Body of pancreas (tissue), 4 donors: ENCODE measurements at places on chromosomes 16 and 17. TPM values are rescaled to one million over a fixed set of nuclear protein-coding genes. Genes with fewer than 3 reads are reported as not detected.
A peak's percentile ranks its signal among the peaks of the same experiment; 100 is the strongest.

DNA sequence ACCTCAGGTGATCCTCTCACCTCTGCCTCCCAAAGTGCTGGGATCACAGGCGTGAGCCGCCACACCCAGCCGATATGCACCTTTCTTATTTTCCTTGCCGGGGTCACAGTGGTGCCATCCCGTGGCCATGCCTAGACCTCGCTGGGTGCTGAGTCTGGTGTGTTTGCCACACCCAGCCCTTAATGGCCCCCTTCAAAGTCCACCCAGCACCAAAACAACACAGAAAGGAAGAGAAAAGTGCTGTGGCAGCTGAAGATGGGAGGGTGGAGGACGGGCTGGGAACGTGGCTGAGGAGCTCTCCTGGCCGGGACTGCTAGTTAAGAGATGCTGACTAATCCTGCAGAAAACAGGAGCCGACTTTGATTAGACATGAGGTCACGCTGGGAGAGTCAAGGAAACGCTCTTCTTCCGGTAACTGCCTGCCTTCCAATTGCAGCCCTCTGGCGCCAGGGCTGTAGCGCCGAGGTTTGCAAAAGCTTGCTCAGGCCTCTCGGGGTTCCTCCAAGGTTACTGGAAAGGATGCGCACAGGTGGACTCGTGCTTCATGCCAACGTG is 10.9 kb downstream of the SLC43A2 start:
- DNase-seq: no peak

DNA sequence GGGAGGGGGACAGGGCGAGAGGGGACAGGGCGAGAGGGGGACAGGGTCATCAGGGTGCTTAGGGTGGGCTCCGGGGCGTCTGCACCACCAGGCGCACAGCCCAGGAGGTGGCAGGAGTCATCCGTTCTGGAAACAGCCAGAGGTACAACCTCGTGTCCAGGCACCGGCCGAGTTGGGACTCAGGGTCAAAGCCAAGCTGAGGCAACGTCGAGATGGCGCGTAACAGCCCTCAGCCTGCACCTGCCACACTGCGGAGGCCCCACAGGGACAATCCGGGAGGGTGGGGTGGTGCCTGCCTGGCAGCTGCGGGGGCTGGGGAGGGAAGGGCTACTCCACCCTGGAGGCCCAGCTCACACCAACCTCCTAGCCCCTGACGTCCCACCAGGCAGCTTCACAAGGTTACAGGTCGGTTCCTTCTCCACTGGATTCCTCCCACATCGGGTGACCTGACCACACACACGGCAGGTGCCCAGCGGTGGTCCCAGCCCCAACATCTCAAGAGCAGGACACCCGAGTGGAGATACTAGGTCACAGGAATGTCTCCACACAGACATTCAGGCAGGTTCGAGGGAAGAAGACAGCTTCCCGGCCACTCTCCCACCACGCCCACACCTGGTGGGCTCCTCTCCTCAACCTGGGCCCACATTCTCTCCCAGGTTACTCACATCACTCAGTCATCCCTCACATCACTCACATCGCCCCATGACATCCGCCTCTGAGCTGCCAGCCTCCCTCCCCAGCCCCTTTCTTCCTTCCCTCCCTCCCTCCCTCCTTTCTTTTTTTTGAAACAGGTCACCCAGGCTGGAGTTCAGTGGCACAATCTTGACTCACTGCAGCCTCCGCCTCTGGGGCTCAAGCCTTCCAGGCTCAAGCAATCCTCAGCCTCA is 47.3 kb downstream of the RPH3AL start:
- DNase-seq: peak; percentile 23

Gene CACNG5
- total RNA-seq: not detected

- no peak for DNase-seq
Observed at GRCh38 chr17:77872199-77872598, 86.3 kb upstream of the TNRC6C start.

GRCh38 chr17:77802811-77803220 is 155.7 kb upstream of the TNRC6C start:
- peak; percentile 12 for DNase-seq
